HFFc6 (cell line): ENCODE measurements at places on chromosomes 3 and 15. TPM values are rescaled to one million over a fixed set of nuclear protein-coding genes. Genes with fewer than 3 reads are reported as not detected.

The TM4SF18 gene
- 0.37 TPM in 1 of 2 replicates, not detected in the other for total RNA-seq

The CCR1 gene
- total RNA-seq, result not detected in 3 replicates

The MYZAP gene
- total RNA-seq, result 0.12 TPM in 1 of 3 replicates, not detected in the others

The CLDN16 gene
- not detected in 3 replicates for total RNA-seq

The KNL1 gene
- total RNA-seq, result 8.3 and 19.3 TPM in 2 replicates

The HIGD2B gene
- total RNA-seq, result not detected in 2 replicates

The CASR gene
- total RNA-seq, result not detected in 3 replicates

The TEX264 gene
- total RNA-seq, result 39.2 to 57.8 TPM (median 55.0 TPM) in 3 replicates

The EPHB3 gene
- total RNA-seq, result 4.5 to 5.6 TPM (median 4.9 TPM) in 3 replicates

The CA12 gene
- 9.1 to 18.2 TPM (median 9.5 TPM) in 3 replicates for total RNA-seq

The RGMA gene
- not detected in 2 replicates for total RNA-seq

The PDZRN3 gene
- 15.1 to 18.0 TPM (median 16.3 TPM) in 3 replicates for total RNA-seq

The OTOL1 gene
- not detected in 3 replicates for total RNA-seq

The GRAMD2A gene
- total RNA-seq, result not detected in 3 replicates

The TBC1D2B gene
- total RNA-seq, result 33.8 to 39.6 TPM (median 36.8 TPM) in 3 replicates

The ZBED2 gene
- total RNA-seq, result 0.09 to 0.18 TPM (median 0.10 TPM) in 3 replicates

The CHRM5 gene
- total RNA-seq, result not detected in 3 replicates

The ATG3 gene
- total RNA-seq, result 62.6 and 69.1 TPM in 2 replicates

The CLEC3B gene
- total RNA-seq, result 1.00 and 1.1 TPM in 2 replicates

The CPNE9 gene
- not detected in 3 replicates for total RNA-seq

The CDHR4 gene
- 0.19 to 0.27 TPM in 2 of 3 replicates, not detected in the other for total RNA-seq

The TGM5 gene
- not detected in 3 replicates for total RNA-seq

The RARB gene
- 1.9 TPM in 1 of 3 replicates, not detected in the others for total RNA-seq

The AQP9 gene
- total RNA-seq, result not detected in 3 replicates

The TTC21A gene
- 1.2 to 1.8 TPM (median 1.4 TPM) in 3 replicates for total RNA-seq

The CHSY1 gene
- total RNA-seq, result 28.8 to 44.2 TPM (median 33.3 TPM) in 3 replicates

The RASL12 gene
- not detected in 3 replicates for total RNA-seq

The KBTBD13 gene
- not detected in 3 replicates for total RNA-seq

The CNTN3 gene
- total RNA-seq, result 9.3 to 12.8 TPM (median 10.6 TPM) in 3 replicates

The CPLX3 gene
- not detected in 3 replicates for total RNA-seq

The SPTSSB gene
- not detected in 3 replicates for total RNA-seq

The PEAK1 gene
- 96.9 to 114 TPM (median 102 TPM) in 3 replicates for total RNA-seq

The MASP1 gene
- 31.5 to 109 TPM (median 33.9 TPM) in 3 replicates for total RNA-seq

The PGBD4 gene
- 1.6 to 2.6 TPM (median 2.3 TPM) in 3 replicates for total RNA-seq

The PARP6 gene
- total RNA-seq, result 18.8 to 24.0 TPM (median 23.0 TPM) in 3 replicates

The TATDN2 gene
- 30.3 to 33.6 TPM (median 33.4 TPM) in 3 replicates for total RNA-seq

The TMC3 gene
- total RNA-seq, result not detected in 3 replicates

The NEK10 gene
- total RNA-seq, result 5.6 and 6.5 TPM in 2 replicates

The SLC12A8 gene
- total RNA-seq, result 1.8 to 4.4 TPM (median 2.9 TPM) in 3 replicates

The EXD1 gene
- total RNA-seq, result not detected in 3 replicates

The GP5 gene
- not detected in 3 replicates for total RNA-seq

The SLC22A14 gene
- not detected in 2 replicates for total RNA-seq

The GRIP2 gene
- not detected in 3 replicates for total RNA-seq

The RLBP1 gene
- total RNA-seq, result not detected in 2 replicates

The SEMA6D gene
- total RNA-seq, result 2.2 to 2.8 TPM (median 2.2 TPM) in 3 replicates

The CCR3 gene
- not detected in 3 replicates for total RNA-seq

The HESX1 gene
- not detected in 3 replicates for total RNA-seq

The PRR23B gene
- not detected in 3 replicates for total RNA-seq

The C3orf85 gene
- total RNA-seq, result not detected in 3 replicates

The ALPK3 gene
- 0.08 and 0.31 TPM in 2 replicates for total RNA-seq

The MAGEL2 gene
- 0.08 TPM in 1 of 3 replicates, not detected in the others for total RNA-seq

The CP gene
- total RNA-seq, result not detected in 3 replicates

The ILDR1 gene
- not detected in 3 replicates for total RNA-seq

The DUT gene
- 91.2 to 115 TPM (median 111 TPM) in 3 replicates for total RNA-seq
